C1 segment of cervical spinal cord (tissue), 14 donors: ENCODE measurements at places on chromosomes 5 and 9.

- no peak for DNase-seq
Measured at GRCh38 chr9:83220730-83221129, 157.8 kb upstream of the RASEF start.

- peak; percentile 76 for DNase-seq
Measured at GRCh38 chr5:126454081-126454480, 30.9 kb downstream of the GRAMD2B start.

GRCh38 chr9:34689512-34689911 is 1.6 kb downstream of the CCL19 start:
- no peak for DNase-seq

DNA sequence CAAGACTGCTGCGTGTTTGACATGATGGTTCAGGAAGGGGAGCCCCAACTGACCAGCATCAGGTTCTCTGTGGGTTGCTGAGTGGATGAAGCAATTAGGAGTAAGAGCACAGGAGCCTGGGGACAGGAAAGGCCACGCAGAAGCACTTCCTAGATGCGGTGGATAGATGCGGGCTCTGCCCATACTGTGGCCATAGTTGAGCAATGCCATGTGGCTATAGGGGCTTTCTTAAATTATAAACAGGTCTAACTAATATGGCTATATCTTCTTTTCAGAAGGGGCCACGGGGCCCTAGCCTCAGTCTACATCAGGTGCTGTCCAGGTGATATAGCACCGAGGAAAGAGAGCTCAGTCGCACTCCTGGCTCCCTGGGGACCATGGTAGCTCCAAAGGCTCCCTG is 198.6 kb downstream of the GADD45G start:
- DNase-seq, result no peak

DNA sequence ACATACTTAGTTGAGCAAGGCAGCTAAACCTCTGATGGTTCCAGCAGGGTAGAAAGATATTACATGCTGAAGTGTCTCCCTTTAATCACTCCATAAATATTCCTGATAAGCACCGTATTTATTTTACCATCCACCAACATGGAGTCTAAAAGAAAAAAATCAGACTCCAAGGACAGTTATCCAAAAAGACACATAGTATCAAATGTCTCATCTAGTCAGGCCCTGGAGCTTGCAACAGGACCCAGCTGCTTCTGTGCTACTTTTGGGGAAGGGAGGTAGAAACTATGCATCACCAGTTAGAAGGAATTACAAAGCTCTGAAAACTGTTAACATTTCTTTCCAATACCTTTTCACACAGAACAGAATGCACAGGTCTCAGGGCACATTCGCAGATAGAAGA is 88.1 kb downstream of the S1PR3 start:
- no peak for DNase-seq

- no peak for DNase-seq
Measured at GRCh38 chr9:124557895-124558294, 50.7 kb upstream of the NR5A1 start.

DNA sequence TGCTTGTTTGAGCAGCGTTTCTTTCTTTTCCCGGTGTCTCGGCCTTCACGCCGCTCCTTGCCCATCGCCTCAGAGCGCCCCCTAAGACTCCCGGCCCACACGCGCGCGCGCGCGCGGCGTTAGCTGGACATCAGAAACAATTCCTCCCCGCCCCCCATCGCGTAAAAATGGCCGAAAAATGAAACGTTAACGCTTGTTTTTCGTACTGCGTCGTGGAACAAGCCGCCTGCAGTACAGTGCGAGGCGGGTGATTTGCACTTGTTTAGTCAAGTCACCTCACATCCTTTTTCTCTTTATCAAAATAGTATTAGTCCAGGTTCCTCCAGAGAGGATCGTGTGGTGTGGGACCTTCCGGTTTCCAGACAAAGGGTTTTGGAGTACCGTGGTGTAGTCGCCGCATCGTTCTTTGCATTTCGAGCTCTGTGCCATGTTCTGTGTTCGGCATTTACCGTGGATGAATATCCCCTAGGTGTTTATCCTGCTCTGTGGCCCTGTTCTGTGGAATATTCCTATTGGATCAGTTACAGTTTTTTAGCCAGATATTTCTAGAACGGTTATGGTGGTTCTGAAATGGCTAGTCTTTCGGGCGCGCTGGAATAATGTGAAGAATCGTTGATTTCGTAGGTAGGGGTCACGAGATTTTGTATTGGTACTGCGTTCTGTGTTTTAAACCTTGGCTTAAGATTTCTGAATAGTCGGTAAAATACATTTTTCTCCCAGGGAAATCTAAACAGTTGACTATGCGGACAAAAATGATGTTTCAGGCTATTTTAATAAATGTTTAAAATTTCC is 1.0 kb downstream of the MATR3 start:
- DNase-seq, result peak; percentile 74

DNA sequence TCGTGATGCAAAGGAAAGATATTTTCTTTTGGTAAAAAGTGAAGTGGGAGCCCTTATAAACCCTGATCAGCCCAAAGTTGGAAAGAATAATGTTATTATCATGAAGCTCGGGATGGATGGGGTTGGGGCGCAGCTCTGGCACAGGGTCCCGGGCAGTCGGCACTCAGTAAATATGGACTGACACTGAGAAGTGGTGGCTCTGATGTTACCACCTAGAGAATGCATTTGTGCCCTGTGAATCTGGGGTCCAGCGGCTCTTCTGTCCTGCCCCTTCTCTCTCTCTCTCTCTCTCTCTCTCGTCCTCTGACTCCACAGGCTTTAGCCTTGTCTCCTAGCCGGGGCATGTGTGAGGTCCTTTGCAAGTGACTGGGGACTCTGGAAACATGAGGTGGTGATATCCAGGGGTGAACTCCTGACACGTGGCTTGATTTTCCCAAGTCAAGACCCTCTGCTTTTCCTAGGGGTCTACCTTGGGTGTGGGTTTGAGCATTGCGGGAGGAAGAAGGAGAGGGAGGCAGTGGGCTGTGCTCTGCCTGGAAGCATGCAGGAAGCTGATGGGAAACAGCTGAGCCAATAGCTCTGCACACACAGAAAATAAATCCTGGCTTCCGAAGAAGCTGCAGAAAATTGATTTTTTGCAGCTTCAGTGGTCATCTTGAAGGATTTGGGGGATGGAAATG is 162.7 kb downstream of the MACROH2A1 start:
- DNase-seq, result no peak

DNA sequence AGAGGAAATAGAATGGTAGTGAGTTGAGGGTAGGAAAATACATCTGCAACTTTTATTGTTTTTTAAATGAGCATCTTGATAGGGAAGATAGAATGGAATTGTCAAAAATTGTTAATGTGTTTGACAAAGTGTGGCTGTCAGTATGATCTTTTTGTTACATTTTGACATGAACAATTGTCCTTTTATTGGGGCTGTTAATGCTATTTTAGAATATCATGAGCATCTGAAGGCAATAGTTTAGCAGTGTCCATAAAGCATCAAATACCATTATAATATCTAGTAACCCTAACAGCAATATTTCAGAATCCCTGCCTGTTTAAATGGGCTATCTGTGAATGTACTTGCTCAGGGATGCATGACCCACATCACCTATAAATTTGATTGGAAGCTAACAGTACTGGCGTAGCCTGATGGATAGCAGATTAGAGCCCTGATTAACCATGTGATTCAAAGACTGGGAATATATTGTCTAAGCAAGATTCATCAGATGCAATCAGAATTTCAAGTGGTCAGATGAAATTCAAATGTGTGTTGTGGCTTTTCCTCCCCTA is 37.8 kb downstream of the TLE4 start:
- DNase-seq, result no peak

DNA sequence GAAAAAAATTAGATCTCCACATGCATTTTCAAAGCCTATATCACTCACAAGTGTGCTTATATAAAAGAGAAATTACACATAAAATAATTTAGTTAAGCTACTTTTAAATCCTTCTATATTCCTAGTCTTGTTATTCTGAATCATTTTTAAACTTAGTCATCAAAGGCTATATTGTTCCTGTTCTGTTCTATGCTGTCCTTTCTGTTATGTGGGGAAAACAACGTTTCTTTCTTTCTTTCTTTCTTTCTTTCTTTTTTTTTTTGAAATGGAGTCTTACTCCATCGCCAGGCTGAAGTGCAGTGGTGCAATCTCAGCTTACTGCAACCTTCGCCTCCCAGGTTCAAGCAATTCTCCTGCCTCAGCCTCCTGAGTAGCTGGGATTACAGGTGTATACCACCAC is 389.2 kb upstream of the FTMT start:
- no peak for DNase-seq

- no peak for DNase-seq
Measured at GRCh38 chr9:136902259-136902821, 16.0 kb downstream of the TRAF2 start.
